ENCODE measurements at places on chromosomes 16 and 17.

- no peak for DNase-seq
Observed at GRCh38 chr17:15354256-15354655, 12.9 kb upstream of the TEKT3 start.

DNA sequence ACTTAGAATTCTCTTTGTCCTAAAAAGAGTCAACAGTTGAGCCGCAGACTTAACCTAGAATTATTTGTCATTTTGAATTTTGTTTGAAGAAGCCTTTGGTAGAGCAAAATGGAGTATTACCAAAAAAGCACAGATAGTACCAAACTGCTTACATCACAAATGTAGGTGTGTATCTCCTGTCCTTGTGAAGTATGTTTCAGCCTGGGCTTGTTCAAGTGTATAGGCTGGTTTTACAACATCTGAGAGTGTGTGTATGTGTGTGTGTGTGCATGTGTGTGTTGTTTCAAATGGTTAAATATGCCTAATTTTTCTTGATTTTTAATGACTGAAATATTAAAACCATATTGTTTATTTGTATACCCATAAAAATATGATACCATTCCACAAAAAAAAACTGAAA lies 188.7 kb upstream of the AXIN2 start:
- DNase-seq = no peak

DNA sequence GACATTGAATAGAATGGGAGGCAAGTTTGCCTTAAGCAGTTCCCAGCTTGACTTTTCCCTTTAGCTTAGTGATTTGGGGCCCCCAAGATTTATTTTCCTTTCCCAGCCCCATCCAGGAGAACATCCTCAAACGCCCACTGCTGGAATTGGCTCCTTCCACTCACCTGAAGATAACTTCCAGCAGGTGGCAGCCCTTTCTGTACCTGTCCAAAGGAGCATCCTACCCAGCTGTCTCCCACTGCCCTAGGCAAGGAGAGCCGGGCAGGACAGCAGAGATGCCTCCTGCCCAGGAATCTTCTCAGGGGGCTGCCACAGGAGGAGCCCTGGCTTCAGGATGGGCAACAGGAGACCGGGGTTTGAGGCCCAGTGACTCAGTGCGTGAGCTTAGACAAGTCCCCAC lies 6.4 kb downstream of the CACNG5 start:
- DNase-seq = no peak

GRCh38 chr16:3859889-3860288 lies 20.6 kb downstream of the CREBBP start:
- DNase-seq = no peak

- DNase-seq = no peak
Observed at GRCh38 chr16:88480829-88481228, 27.7 kb downstream of the ZFPM1 start.

DNA sequence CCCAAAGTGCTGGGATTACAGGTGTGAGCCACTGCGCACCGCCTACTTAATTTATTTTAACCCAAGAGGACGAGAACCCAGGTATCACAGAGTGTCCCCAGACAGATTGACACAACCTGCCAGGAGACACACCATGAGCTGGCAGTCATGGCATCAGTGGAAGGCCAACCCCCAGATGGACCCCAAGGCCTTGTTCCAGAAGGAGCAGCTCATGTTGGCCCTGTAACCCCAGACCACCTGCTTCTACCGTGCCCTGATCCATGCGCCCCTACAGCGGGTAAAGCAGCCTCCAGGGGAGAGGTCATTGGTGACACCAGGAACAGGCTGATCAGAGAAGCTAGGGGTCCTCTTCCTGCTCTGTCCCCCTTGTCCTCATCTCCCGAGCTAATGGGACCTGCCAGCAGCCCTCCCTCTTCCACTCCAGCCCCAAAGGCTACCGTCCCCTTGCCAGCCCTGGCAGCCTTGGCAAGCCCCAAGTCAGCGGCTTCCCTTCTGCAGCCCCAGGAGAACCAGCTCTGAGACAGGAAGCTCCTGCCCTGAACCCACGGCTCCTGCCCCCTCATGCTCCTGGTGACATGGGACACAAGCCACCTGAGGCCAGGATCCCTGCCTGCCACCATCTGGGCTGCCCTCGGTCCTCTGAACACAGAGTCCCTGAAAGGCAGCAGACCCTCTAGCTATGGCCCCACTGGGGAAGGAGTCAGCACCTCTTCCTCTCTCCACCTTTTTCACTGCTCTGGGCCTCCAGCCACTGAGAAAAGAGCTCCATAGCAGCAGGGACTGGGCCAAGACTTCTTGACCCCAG lies 6.3 kb downstream of the SULT1A1 start:
- DNase-seq = no peak

GRCh38 chr16:89958068-89958467 lies 9.5 kb downstream of the DEF8 start:
- no peak for DNase-seq

DNA sequence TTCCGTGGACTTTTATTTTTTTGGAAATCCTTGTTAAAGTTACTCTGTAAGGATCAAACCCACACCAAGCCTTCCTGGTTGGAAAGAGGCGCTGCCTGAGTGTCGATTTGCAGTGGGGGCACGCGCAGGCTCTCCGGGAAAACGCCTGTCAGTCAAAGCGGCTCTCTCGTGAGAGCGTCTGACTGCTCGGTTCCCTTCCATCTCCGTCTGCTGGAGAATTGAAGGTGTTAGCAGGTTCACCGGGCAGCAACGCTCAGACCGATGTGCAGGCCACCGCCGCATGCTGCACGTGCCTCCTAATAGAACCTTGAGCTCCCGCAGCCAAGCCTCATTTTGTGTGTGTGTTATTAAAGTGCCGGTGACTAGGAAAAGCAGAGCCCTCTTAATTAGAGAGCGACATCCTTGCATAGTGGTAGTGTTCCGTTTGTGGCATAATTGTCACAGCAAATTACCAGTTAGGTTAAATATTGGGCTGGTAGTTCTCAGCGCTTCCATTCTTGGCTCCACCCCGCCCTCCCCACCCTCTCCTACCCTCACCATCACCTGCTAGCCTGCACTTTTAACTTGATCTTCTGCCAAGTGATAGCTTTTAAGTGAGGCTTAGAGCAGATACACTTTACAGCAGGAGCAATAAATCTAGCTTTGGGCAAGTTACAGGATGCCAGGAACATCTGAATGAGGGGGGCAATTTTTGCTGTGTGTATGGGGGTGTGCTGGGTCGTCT lies 75.5 kb downstream of the RPA1 start:
- no peak for DNase-seq

GRCh38 chr16:84463221-84463620 lies 41.2 kb downstream of the MEAK7 start:
- no peak for DNase-seq

DNA sequence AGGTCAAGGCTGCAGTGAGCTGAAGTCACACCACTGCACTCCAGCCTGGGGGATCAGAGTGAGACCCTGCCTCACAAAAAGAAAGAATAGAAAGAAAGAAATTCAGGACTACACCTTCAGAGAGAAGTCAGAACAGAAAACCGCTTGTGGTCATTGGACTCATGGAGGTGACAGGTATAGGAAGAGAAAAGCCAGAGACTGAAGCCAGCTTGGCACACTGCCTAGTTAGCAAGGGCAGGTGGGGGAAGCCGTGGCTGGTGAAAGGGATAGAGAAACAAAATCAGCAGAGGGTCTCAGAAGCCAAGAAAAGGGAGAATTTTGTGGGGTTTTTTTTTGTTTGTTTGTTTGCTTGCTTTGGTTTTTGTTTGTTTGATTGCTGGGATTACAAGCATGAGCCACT lies 32.9 kb upstream of the SKAP1 start:
- DNase-seq = no peak

DNA sequence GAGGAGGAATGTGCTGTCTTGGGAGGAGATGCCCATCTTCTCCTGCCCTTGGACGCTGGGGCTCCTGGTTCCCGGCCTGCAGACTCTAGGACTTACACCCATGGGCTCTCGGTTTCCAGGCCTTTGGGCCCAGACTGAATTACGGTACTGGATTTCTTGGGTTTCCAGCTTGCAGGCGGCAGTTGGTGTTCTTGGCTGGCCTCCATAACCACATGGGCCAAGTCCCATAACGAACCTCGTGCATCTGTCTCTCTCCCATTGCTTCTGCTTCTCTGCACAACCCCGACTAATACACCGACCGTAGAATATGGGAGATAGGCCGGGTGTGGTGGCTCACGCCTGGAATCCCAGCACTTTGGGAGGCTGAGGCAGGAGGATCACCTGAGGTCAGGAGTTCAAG lies 162.6 kb downstream of the SDK2 start:
- DNase-seq = no peak

DNA sequence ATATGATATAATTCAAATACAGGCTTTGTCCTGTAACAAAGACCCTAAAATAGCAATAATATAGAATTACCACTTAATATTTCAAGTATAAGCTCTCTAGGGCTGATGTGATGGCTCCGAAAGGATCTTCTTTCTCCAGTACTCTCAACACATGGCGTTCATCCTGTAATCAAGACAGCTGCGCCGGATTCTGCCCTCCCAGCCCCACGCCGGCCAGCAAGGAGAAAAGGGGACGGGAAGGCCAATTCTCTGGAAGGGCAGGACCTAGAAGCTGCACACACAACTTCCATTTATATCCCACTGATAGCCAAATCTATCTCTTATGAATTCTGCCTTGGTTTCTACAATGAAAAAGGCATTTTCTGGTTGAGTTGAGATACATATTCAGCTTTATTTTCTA lies 32.0 kb downstream of the CCDC182 start:
- DNase-seq = no peak

- DNase-seq = no peak
Observed at GRCh38 chr16:24490866-24491265, 48.5 kb upstream of the RBBP6 start.

DNA sequence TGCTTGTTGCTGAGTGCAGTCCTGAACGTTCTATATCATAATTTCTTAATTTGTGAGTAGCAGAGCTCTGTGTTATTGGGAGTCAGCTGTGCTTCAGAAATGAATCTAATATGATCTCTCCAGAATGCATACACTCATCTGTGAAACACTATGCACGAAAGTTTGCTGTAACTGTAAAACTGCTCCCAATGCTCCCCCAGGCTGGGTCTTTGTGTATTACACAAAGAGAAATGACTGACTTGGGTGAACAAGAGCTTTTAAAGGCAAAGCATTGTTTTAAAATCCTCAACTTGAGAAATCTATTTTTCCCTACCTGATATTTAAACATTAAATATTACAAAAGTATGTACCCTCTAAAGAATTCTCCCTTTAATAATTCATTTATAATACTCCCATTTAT lies 636.7 kb upstream of the KIF2B start:
- DNase-seq = no peak

GRCh38 chr16:86574646-86575045 lies 3.7 kb upstream of the FOXL1 start:
- DNase-seq = no peak

DNA sequence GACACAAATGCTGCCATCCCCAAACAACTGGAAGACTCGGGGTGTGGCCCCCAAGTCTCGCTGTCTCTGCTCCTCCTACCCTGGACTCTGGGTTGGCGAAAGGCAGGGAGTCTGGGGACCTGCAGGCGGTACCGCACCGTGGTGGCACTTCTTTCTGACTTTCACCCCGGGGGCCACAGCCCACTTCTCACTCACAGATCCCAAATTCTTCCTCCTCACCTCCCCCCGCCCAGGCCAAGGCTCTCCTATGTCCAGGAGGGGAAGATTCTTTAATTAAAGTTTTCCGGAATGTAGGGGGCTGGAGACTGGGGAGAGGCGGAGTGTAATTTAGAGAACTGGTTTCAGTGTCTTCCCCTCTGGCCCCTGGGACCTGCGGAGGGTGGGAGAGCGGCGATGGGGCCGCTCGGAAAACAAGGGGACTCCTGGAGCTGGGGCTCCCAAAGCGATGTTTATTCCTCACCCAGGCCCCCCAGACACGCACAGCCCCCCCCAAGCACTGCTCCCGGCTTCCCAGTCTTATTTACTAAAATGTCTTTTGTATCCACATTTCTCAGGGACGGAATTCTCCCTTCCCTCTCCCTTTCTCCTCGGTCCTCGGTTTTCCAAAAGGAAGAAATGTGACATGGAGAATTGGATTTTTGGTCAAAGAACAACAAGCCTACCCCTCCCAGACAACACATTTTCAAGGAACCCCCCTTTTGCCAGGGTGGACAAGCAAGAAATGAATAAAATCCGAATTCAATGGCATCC lies 1.2 kb downstream of the WNT3 start:
- no peak for DNase-seq

DNA sequence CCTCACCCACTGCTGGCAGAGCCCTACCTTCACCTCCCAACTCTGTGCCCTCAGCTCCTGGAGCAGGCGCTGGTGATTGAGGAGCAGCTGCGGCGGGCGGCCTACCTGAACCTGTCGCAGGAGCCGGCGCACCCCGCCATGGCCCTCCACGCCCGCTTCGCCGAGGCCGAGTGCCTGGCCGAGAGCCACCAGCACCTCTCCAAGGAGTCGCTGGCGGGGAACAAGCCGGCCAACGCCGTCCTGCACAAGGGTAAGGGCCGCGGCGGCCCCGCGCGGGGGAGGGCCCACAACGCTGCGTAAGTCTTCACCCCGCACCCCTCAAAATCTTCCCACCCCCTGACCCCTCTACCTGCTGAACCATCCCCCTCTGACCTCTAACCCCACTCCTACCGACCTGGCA lies 7.0 kb downstream of the RNF227 start:
- DNase-seq = no peak

- DNase-seq = no peak
Observed at GRCh38 chr16:27576729-27577128, 26.8 kb downstream of the KATNIP start.
